T-helper 2 cell treated with Interferon-gamma antibody and Interleukin-4, amounts not matched to agents 5 μg/mL and 100 μg/mL, for 36 hours (primary cell): ENCODE measurements at places on chromosomes 2 and 18.

GRCh38 chr18:39618265-39619003, 2052.8 kb upstream of the CELF4 start:
- DNase-seq = no peak

DNA sequence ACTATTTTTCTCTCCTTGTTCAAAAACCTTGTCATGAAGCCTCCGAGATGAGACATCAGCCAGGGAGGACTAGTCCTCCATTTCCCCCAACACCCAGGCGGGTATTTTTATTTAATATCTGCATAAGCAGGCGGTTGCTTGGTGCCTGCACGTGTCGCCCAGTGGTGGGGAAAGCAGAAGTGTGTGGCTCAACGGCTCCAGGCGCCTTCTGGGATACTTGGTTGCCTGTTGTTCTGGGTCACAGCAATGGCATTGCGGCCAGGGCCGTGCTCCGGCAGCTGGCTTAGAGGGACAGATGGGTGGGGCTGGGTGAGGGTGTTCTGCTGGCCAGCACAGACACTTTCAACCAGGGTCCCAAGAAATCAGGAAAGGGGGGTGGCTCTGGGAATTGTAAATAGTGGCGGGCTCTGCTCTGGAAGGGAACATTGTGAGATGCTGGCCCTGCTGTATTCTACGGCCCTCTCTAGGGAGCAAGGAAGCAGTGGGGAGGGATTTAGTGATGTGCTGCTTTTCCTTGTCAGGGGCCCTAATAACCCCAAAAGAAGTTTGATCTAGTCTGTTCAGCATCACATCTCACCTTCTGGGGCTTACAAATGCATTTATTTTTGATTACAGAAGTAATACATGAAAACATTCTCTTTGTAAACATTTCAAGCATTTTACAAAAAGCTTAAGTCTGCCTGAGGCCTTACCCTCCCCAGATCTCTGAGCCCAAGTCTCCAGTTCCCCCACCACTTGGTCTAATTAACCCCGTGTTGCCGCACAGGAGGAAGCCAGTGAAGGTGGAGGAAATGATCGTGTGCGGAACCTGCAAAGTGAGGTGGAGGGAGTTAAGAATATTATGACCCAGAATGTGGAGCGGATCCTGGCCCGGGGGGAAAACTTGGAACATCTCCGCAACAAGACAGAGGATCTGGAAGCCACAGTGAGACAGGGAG, 1.1 kb downstream of the VAMP8 start:
- no peak for DNase-seq

GRCh38 chr2:241130316-241130715, 19.0 kb downstream of the PASK start:
- DNase-seq = no peak

- DNase-seq = no peak
These were observed 65.6 kb upstream of the UBXN4 start for GRCh38 chr2:135676031-135676430.

DNA sequence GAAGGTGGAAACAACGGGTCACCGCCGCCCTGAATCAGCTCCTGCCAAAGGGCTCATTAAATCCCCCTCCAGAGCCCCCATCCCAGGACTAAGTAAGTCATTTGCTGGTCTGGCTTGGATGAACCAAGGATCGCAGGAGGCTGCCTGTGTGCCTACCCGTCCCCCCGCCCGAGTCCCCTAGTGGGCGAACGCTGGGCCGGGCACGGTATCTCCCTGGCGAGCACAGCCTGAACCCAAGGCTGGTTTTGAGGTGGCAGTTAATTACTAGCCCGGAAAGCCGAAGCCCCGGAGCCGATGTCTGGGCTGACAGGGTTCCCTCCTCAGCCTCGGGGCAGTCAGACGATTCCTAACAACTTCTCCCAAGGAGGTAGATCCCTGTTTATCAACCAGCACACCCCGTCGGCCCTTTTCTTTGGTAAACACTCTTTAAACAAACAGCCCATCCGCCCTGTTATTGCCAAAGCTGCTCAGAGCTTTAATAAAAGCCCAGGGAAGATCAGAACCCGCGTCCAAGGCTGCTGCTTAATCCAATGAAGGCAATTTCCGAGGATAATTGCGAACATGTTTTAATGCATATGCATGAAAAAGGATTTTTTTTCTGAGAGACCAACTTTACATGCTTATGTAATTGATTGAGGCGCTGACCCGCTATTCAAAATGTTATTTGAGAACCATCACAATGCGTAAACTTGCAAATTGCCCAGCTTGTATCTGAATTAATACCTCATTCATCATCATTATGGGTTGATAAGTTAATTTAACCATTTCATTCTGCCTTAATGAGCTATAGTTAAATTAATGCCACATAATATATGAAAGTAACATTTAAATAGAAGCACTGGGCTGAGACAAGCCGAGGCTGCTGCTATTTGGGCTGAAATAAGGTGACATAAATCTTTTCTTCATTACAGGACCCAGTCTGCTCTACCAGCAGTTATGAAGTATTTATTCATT, 10.5 kb downstream of the EVX2 start:
- DNase-seq = no peak
